ENCODE measurements at places on chromosomes 5 and 9.

DNA sequence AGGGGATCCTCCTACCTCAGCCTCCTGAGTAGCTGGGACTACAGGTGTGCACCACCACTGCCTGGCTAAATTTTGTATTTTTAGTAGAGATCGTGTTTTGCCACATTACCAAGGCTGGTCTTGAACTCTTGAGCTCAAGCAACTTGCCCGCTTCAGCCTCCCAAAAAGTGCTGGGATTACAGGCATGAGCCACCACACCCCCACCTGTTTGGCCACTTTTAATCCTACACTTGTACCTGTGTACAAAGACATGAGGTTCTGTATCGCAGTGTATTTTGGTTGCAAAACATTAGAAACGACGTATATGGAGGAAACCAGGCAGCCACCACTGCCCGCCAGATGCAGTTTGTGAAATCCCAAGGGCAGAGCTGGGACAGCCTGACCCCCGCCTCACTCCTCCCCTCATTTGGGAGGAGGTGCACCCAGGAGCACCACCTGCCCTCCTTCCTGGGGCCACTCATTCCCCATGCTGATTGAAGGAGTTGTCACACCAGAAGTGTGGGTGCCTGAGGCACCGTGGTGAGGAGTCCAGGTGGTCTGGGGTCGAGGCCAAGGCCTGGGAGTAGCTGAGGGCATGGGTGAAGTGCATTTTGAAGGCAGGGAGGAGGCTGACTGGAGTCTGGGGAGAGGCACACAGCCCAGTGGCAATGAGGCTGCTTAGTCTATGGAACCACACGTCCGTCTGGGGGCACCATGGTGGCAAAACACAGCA lies 39.3 kb upstream of the OLFM1 start:
- no peak for DNase-seq

GRCh38 chr5:78895616-78896015 lies 89.5 kb downstream of the ARSB start:
- peak; percentile 28 for DNase-seq

- DNase-seq: peak; percentile 42
These were observed 754 bp downstream of the DCAF12 start for GRCh38 chr9:34125681-34126206.

- no peak for DNase-seq
These were observed 11.3 kb downstream of the STOM start for GRCh38 chr9:121358751-121359150.

GRCh38 chr5:132774896-132775295 lies 2.1 kb downstream of the SEPTIN8 start:
- DNase-seq: no peak

GRCh38 chr5:103973669-103974068 lies 411.1 kb upstream of the NUDT12 start:
- no peak for DNase-seq

GRCh38 chr5:133460172-133460758 lies 152.1 kb downstream of the FSTL4 start:
- peak; percentile 13 for DNase-seq

DNA sequence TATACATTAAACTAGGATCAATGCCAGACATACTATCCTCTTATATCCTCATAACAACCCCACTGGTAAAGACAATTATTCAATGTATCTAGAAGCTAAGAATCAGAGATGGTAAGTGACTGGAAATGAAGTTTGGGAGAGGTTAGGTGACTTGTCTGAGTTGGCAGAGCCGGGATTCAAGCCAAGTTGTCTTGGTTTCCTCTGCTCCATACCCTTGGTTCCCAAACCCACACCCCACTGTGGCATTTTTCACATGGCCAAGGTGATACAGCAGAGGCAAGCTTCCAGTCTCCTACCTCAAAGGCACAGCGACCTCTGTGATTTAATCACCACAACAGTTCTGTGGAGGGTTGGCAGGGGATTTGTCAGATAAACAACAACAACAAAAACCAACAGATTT lies 34.7 kb upstream of the ADRB2 start:
- no peak for DNase-seq

DNA sequence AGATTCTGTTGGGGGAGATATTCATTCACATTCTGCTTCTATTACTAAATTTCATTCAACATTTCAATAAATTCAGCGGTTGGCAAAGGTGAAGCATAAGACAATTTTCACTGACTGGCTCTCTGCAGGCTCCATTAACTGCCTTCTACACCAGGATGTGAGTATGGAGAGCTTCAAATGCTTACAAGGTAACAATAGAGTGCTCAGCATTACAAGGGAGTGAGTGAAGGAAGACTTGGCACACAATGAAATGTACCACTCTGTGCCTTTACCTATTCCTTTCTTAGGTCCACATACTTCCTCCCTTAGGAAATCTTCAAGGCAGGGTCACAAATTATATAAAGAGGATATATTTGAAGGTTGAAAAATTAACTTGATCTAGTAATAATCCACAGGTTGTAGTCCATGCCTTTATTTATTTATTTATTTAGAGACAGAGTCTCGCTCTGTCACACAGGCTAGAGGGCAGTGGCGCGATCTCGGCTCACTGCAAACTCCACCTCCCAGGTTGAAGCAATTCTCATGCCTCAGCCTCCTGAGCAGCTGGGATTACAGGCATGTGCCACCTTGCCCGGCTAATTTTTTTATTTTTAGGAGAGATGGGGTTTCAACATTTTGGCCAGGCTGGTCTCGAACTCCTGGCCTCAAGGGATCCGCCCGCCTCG lies 76.6 kb upstream of the FAM169A start:
- DNase-seq: no peak

- no peak for DNase-seq
These were observed 24.7 kb downstream of the NTRK2 start for GRCh38 chr9:84694248-84694647.

GRCh38 chr9:111034898-111035539 lies 3.3 kb downstream of the LPAR1 start:
- peak; percentile 34 for DNase-seq
